NCI-H460 (cell line): ENCODE measurements at places on chromosomes 6 and 20. TPM values are rescaled to one million over a fixed set of nuclear protein-coding genes. Genes with fewer than 3 reads are reported as not detected.

GRCh38 chr20:44707018-44707579 lies 8.1 kb upstream of the CCN5 start:
- DNase-seq: no peak

ETV7 gene
- total RNA-seq: 0.52 and 0.63 TPM in 2 replicates

DNA sequence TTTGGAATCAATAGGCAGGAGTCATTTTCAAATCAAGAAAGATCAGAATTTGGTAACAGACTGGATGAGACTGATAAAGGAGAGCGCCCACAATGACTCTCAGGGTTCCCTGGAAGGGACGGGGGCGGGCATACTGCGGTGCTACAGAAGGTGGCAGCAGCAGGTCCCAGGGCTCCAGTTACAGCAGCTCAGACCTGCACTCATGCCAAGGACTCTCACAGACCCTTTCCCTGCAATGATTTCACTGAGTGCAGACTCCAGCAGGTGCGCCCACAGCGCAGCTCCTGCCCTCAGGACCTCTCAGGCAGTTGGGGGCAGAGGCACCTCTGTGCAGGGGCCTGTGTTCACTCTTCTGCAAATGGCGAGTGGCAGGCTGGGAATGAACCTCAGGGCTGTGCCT lies 359.8 kb downstream of the ZFAND3 start:
- DNase-seq: no peak

OLIG3 gene
- total RNA-seq: 0.12 TPM in 2 replicates

- DNase-seq: no peak
These were observed 73.7 kb upstream of the FAM184A start for GRCh38 chr6:119152187-119152586.

DNA sequence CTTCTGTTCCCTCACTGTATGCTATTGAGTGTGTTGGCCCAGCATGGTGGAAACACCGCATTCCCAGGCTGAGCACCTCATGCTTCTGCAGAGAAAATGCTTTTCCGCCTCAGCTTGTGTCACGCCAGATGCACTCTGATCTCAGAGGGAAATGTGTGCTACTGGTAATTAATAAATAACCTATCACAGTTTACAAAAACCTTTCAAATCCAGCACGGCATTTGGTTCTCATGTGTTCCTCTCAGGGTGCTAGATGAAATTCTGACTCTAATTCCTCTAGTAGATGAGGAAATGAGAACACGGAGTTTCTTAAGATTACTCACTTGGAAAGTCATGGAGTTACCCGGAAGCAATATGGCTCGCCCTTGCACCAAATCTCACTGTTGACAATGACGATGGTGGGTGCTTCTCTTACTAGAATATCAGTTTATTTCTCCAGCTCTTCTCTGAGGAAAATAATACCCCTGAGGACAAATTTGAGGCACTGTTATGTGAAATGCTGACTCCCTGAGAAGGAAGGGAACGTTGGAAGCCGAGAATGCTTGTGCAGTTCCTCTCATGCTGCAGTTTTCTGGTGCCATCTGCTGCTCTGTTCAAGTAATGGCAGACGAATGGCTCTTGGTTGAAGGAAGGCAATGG lies 116.6 kb downstream of the RNF144B start:
- peak; percentile 64 for DNase-seq

DNA sequence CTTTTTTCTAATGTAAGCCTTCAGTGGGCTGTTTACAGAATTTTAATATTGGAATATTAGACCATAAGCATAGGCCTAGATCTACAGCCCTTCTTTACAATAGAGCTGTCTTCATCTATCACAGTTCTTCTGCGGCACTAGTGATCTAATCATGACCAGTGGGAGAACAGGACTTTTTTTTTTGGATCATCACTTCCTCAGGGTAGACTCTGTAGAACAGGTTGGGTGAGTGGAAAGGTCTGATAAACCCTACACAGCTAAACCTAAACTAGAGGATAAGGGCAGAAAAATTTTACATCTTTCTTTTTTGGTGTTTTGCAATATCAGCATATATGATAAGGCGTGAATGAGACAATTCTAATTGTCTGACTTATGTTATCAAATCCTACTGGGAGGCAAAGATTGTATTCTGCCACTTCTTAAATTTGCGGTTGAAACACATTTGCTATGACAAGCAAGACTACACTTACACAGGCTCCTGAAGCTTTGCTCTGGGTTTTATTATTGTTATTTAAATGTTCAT lies 52.2 kb downstream of the GOPC start:
- no peak for DNase-seq

GRCh38 chr20:60121903-60122302 lies 163.7 kb downstream of the CDH26 start:
- DNase-seq: no peak

DNA sequence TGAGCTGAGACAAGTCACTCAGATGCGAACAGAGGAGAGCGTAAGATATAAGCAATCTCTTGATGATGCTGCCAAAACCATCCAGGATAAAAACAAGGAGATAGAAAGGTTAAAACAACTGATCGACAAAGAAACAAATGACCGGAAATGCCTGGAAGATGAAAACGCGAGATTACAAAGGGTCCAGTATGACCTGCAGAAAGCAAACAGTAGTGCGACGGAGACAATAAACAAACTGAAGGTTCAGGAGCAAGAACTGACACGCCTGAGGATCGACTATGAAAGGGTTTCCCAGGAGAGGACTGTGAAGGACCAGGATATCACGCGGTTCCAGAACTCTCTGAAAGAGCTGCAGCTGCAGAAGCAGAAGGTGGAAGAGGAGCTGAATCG lies 9.5 kb upstream of the SNRNP48 start:
- no peak for DNase-seq

- no peak for DNase-seq
These were observed 570.8 kb downstream of the UTRN start for GRCh38 chr6:144855812-144856531.

GRCh38 chr20:48395816-48396546 lies 431.8 kb downstream of the PREX1 start:
- DNase-seq: no peak

PROKR2 gene
- total RNA-seq: not detected in 2 replicates

GRCh38 chr6:55659304-55659703 lies 80.3 kb upstream of the HMGCLL1 start:
- no peak for DNase-seq

BPIFB2 gene
- total RNA-seq: not detected in 2 replicates

TRDN gene
- total RNA-seq: not detected in 2 replicates

DNA sequence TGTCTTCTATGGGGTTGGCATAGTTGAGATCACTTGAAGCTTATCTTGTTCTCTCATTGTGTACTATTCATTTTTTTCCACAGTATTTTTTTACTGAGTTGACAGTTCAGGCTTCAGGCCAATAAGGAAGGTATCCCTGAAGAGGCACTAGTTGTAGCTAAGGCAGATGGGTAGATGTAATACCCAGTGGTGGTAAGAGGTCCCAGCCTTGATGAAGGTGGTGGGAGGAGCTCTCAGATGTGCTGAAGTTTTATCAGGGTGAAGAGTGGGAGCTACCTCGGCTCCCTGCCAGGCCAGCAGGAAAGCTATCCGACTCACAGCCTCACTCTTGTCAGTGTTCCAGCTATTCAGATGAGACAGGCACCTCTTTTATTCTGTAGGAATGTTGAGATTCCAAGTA lies 87.7 kb upstream of the UFL1 start:
- DNase-seq: no peak

GRCh38 chr6:6596529-6597328 lies 8.2 kb downstream of the LY86 start:
- DNase-seq: no peak

- no peak for DNase-seq
These were observed 16.1 kb downstream of the TENT5A start for GRCh38 chr6:81736428-81736827.

DNA sequence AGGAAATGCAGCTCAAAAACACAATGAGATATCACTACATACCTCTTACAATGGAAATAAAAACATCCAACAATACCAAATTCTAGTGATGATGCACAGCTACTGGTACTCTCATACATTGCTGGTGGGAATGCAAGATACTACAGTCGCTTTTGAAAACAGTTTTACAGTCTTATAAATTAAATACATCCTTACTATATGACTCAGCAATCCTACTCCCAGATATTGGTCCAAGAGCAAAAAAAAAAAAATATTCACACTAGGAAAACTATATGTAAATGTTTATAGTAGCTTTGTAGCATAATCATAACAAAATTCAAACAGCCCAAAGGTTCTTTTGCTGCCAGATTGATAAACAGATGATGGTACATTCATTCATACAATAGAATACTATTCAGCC lies 217.4 kb upstream of the FAM83B start:
- DNase-seq: no peak

GRCh38 chr6:43451939-43452338 lies 3.4 kb downstream of the DLK2 start:
- DNase-seq: no peak

- no peak for DNase-seq
These were observed 7.3 kb downstream of the CCDC167 start for GRCh38 chr6:37492236-37492972.

GRCh38 chr6:20334962-20335361 lies 66.7 kb upstream of the E2F3 start:
- no peak for DNase-seq

- no peak for DNase-seq
These were observed 19.9 kb downstream of the GLYATL3 start for GRCh38 chr6:49519660-49520059.

CASP8AP2 gene
- total RNA-seq: 7.8 and 8.7 TPM in 2 replicates
